ENCODE measurements at places on chromosomes 4 and X.

- DNase-seq = peak; percentile 32
Measured at GRCh38 chrX:48937054-48937907, 18.5 kb upstream of the PIM2 start.

DNA sequence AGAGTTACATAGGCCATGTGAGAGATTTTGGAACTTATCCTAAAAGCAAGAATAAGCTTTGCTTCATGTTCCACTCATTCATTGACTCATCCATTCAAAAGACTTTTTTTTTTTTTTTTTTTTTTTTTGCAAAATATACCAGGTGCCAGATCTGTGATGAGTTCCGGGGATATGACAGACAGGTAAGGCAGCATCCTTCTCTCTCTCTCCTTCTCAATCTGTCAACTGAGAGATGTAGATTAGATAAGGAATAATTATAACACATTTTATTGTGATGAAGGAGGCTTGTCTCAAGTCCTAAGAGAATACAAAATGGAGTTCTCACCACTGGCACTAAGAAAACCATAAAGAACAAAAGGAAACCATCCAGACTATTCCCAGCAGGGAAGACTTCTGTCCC is 190.2 kb upstream of the CPEB2 start:
- no peak for DNase-seq

DNA sequence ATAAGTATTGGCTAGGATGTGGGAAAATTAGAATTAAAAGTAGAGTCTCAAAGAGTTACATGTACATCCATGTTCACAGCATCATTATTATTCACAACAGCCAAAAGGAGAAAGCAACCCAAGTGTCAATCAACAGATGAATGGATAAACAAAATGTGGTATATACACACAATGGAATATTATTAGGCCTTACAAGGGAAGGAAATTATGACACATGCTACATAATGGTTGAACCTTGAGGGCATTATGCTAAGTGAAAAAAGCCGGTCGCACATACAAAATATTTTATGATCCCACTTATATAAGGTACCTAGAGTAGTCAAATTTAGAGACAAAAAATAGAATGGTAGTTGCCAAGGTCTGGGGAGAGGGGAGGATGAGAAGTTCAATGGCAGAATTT is 80.1 kb downstream of the HUWE1 start:
- no peak for DNase-seq

- no peak for DNase-seq
Measured at GRCh38 chrX:479273-479981, 92.7 kb upstream of the PPP2R3B start.

DNA sequence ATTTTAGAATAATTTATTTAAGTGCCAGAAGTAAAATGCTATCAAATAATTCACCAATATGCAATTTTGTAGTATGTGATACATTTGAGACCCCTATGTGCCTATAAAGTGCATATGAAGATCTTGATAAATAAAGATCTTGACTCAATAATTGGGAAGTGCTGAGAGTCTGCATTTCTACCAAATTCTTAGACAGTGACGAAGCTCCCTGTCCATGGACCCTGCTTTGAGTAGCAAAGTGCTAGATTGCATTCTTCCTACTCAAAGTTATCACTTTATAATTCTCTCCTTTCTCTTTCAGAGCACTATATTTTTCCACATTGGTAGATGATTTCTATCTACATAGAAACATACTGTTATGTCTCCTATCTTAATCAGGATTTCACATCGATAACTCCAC is 1393.9 kb downstream of the ARAP2 start:
- peak; percentile 60 for DNase-seq

GRCh38 chr4:172134521-172134920 is 321.3 kb downstream of the GALNTL6 start:
- DNase-seq = peak; percentile 29

- no peak for DNase-seq
Measured at GRCh38 chrX:13346646-13347045, 26.8 kb upstream of the ATXN3L start.
